HT1080 (cell line): ENCODE measurements at places on chromosomes 12 and 14.

DNA sequence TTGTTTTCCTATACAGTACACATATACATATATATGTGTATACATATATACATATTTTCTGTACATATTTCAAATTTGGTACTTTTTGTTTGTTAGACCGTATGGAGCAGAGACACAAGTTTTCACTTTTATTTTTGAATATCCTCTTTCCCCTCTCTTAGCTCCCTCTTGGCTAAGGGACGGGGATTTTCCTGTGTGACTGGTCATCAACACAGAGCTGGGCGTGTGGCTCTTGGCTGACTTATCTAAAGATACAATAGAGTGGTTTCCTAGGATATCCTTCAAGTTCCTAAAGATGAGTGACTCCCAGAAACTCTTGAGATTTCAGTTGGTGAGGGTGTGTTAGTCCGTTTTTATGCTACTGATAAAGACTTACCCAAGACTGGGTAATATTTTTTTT is 1404.5 kb upstream of the TMEM132C start:
- DNase-seq, result no peak

GRCh38 chr14:33917661-33918060 is 33.2 kb downstream of the EGLN3 start:
- DNase-seq, result no peak

- no peak for DNase-seq
These were observed 52.7 kb downstream of the ESRRB start for GRCh38 chr14:76428611-76429010.

DNA sequence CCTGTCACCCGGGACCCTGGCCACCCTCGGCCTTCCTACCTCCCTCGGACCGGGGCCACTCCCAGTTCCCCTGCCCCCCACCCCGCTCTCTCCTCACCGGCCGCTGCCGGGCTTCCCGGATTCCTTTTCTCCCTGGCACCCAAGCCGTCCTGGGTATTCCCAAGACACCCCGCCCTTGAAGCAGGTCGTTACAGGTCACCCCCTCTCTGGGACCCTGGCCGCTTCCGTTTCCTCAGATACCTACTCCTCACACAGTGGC is 493 bp downstream of the NUMB start:
- no peak for DNase-seq

- DNase-seq, result no peak
These were observed 42.0 kb upstream of the ELK3 start for GRCh38 chr12:96152164-96152563.

GRCh38 chr12:119204131-119204530 is 25.4 kb downstream of the HSPB8 start:
- DNase-seq, result no peak

DNA sequence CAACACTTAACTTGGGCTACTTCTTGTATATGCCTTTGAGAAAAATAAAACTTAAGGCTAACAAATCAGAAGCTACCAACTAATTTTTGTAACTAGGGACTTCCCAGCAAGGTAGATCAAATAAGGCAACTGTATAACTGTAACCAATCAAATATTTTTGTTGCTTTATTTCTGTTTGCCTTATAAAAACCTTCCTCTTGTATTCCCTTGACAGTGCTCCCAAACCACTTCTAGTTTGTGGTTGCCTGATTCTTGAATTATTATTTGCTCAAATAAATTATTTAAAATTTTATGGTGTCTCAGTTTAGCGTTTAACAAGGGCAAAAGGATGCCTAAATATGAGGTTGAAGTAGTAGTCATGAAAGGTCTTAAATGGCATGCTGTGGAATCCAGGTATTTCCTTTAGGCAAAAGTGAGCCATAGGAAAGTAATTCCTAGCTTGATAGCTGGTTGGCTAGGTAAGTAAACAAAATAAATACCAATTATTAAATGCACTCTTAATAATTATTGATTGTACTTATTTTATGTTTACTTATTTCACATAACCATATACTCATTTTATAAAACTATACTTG is 632.6 kb downstream of the RPL10L start:
- no peak for DNase-seq

DNA sequence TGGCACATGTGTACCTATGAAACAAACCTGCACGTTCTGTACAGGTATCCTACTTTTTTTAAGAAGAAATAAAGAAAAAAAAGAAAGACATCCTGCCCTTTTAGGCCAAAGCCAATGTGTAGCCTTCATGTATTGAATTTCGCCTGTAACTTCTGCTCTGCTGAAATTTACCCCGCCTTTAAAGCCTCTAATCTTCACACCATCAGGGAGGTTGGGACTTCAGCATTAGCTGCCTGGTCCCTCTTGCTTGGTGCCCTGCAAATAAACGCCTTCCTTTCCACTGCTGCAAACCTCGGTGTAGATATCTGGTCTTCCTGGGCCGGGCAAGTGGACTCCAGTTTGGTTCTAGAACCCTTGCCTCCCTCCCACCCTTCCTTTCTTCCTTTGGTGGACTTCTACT is 2.6 kb upstream of the KRT71 start:
- no peak for DNase-seq

- no peak for DNase-seq
These were observed 27.8 kb upstream of the BDKRB2 start for GRCh38 chr14:96176811-96177211.

GRCh38 chr12:88453323-88453722 is 126.9 kb downstream of the KITLG start:
- DNase-seq, result no peak

- no peak for DNase-seq
These were observed 142.5 kb downstream of the TMX1 start for GRCh38 chr14:51382506-51382905.

DNA sequence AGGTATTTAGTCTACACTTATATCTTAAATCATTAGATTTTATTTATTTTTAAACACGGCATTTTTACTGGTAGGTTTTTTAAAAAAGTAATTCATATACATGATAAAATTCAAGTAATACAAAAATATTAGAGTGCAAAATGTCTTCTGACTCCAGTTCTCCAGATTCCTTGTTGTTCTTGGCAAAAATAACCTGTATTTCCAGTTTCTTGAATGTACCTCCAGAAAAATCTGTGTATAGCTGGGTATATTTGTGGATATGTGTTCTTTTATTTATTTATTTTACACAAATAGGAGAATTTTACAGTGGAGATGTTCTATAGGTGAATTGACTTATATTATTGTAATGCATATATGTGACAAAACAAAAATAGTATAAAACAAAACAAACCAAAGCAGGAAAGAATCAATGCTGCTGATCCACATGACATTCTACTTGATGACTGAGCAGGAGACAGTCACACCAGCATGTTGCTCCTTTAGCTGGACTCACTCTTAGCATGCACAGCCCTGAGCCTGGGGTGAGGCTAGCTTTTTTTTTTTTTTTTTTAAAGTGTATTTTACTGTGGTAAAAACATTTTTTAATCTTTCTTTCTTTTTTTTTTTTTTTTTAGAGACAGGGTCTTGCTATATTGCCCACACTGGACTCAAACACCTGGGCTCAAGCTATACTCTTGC is 42.2 kb upstream of the SLC38A2 start:
- no peak for DNase-seq

GRCh38 chr14:52235434-52235833 is 32.1 kb upstream of the PTGDR start:
- DNase-seq, result no peak

- DNase-seq, result no peak
These were observed 6.0 kb downstream of the SIX6 start for GRCh38 chr14:60514741-60515491.

DNA sequence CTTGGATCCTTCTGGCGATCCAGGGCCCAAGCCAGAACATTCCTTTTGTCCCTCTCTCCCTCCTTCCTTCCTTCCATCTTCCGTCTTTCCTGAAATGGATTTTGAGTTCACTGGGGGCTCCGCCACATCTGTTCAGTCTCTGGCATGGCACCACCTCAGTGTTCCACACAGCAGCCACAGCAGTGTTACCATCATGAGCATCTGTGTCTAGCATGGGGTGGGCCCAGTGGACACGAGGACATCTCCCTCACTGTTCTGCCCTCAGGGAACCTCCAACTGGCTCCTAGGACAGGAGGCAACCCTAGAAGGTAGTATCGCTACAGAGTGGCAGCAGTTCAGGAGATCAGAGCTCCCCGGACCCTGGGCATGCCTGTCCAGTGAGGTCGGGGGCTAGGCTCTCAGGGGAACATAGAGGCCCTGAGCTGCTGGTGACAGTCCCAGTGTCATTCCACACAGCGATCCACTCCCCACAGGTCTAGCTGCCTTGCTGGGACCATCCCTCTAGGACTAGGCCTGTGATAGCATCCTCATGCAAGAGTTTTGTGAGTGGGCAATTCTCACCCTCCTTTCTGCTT is 59.0 kb downstream of the GALNT16 start:
- DNase-seq, result no peak

DNA sequence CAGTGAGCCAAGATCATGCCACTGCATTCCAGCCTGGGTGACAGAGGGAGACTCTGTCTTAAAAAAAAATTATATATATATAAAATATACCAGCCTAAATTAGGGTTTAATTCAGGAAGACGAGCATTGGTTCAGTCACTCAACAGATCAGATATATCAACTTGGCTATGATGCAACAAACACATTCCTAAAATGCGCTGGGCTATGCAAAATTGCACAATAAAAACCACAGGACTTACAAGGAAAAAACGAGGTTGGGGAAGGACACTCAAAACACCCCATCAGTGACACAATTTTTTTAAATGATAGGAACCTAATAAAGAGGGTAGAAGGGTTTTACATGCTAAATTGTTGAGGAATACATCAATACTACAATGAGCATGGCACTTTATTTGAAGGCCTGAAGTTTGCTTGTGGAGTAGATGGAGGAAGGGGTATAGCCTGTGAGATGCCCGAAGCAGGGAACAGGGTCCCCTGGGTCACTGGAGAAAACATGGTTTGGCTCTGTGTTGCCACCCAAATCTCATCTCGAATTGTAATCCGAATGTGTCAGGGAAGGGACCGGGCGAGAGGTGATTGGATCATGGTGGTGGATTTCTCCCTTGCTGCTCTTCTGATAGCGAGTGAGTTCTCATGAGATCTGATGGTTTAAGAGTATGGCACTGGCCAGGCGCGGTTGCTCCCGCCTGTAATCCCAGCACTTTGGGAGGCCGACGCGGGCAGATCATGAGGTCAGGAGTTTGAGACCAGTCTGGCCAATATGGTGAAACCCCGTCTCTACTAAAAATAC is 71.2 kb downstream of the TNFAIP2 start:
- DNase-seq, result no peak

DNA sequence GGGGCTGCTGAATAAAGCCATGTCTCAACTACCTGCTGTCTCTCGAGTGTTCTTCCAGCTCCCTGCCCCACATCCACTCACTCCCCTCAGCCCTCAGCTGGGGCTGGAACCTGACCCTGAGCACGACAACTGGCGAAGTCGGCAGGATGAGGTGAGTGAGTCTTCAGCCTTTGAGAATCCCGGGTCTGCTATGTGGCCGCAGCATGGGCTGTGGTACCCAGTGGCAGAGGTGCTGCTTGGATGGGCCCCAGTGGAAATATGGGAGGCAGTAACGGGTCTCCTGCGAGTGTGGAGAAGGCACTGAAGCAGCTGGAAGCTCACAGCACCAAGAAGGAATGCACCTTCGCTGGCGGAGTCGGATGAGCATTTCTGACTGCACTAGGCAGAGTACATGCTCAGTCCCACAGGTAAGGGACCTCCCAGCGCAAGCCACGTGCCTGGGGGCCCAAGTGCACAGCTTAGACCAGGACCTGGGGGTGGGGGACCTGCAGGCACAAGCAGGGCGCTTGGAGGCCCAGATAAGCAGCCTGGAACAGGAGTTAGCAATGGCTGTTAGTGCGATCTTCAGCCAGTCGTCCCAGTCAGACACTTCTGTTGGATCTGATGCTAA is 95.5 kb upstream of the TMPO start:
- no peak for DNase-seq

GRCh38 chr14:48914382-48914781 is 671.8 kb downstream of the RPS29 start:
- DNase-seq, result no peak

DNA sequence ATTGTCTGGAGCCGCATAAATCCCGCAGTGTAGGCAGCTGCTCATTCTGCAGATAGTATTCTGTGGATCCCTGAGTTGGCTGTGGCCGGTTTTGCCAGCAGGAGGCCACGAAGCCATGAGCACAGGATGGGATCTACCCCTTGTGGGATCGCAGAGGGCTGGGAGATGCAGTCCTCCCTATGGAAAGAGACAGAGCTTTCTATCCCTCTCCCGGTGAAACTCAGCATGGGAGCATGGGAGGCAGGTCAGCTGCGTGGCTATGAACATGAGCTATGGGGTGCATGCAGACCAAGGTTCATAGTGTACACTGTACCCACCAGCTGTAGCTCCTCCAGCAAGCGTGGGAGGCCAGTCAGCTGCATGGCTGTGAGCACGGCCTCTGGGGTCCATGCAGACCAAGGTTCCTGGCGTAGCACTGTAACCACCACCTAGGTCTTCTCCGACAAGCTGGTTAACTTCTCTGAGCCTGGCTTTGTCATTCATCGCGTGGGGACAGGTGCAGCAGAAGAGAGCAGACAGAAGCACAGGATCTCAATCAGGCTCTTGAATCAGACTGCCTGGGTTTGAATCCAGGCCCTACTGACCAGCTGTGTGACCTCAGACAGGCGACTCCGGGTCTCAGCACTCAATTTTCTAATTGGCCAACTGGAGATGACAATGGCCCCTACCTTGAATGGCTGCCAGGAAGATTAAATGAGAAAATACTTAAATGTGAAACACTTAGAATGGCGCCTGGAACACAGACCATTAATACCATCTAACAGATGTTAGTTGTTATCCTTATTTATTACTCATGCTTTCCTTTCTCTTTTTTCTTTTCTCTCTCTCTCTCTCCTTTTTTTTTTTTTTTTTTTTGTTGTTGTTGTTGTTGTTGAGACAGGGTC is 6.0 kb downstream of the BDKRB1 start:
- no peak for DNase-seq

- DNase-seq, result no peak
These were observed 97.8 kb downstream of the SCARB1 start for GRCh38 chr12:124765581-124766489.
